Aorta (tissue), 5 donors: ENCODE measurements at places on chromosomes 13 and 19. TPM values are rescaled to one million over a fixed set of nuclear protein-coding genes. Genes with fewer than 3 reads are reported as not detected.
A peak's percentile ranks its signal among the peaks of the same experiment; 100 is the strongest.

GRCh38 chr13:110322126-110322827, 15.2 kb downstream of the COL4A2 start:
- DNase-seq = peak; percentile 81
- H3K36me3 ChIP-seq = no peaks in the 10 kb centered on the region

Gene MAB21L1
- 0.38 TPM for polyA plus RNA-seq

Gene ZNF835
- 0.84 TPM for polyA plus RNA-seq

- no peaks in the 10 kb centered on the region for H3K27me3 ChIP-seq
- H3K36me3 ChIP-seq = no peaks in the 10 kb centered on the region
- H3K4me1 ChIP-seq = no peaks in the 10 kb centered on the region
- no peak for DNase-seq
- H3K4me3 ChIP-seq = no peak overlapping the region
These were observed 13.8 kb downstream of the C1QTNF9 start for GRCh38 chr13:24323036-24323738.

DNA sequence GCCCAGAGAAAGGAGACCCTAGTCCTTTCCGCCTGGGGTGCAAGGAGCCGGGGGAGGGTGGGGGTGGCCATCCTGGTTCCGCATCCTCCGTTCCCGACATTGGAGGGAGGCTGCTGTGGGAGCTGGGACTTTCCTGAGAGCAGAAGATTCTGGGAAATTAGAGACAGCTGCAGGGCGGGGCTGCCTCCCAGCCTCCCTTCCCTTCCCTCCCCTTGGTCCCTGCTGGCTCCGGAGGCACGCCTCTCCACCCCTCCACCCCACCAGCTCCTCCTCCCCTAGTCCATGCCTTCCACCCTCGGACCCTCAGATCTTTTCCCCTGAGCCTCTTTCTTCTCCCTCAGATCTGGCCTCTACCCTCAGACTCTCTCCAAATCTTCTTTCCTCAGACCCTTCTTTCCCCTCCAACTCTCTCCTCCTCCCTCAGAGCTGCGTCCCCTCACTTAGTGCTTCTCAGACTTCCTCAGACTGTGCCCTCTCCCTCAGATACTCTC, 3.1 kb upstream of the BCL3 start:
- no peaks in the 10 kb centered on the region for H3K27me3 ChIP-seq
- DNase-seq = peak; percentile 88
- H3K27ac ChIP-seq = peak overlapping the region; percentile 19
- no peak overlapping the region for H3K4me3 ChIP-seq
- no peaks in the 10 kb centered on the region for H3K4me1 ChIP-seq

GRCh38 chr13:40255551-40255950, 410.9 kb downstream of the FOXO1 start:
- no peaks in the 10 kb centered on the region for H3K36me3 ChIP-seq
- no peak overlapping the region for H3K27ac ChIP-seq
- H3K4me3 ChIP-seq = no peak overlapping the region
- no peaks in the 10 kb centered on the region for H3K4me1 ChIP-seq

Gene C1QTNF9
- not detected for polyA plus RNA-seq

GRCh38 chr13:103878891-103879605, 812.8 kb upstream of the SLC10A2 start:
- no peaks in the 10 kb centered on the region for H3K4me1 ChIP-seq
- no peak for DNase-seq
- H3K4me3 ChIP-seq = no peak overlapping the region
- H3K27ac ChIP-seq = no peak overlapping the region
- no peaks in the 10 kb centered on the region for H3K36me3 ChIP-seq

- no peak overlapping the region for H3K4me3 ChIP-seq
- H3K27ac ChIP-seq = no peak overlapping the region
These were observed 2.1 kb upstream of the CA11 start for GRCh38 chr19:48648134-48648533.

Gene EBI3
- polyA plus RNA-seq = 1.3 TPM

GRCh38 chr13:21684576-21684975, 13.7 kb downstream of the FGF9 start:
- H3K4me1 ChIP-seq = no peaks in the 10 kb centered on the region
- DNase-seq = no peak
- no peaks in the 10 kb centered on the region for H3K27me3 ChIP-seq
- no peak overlapping the region for H3K4me3 ChIP-seq
- H3K27ac ChIP-seq = no peak overlapping the region
- no peaks in the 10 kb centered on the region for H3K36me3 ChIP-seq

GRCh38 chr13:62278271-62278670, 862.6 kb upstream of the PCDH20 start:
- H3K27me3 ChIP-seq = no peaks in the 10 kb centered on the region
- no peak overlapping the region for H3K27ac ChIP-seq
- no peak for DNase-seq
- H3K4me1 ChIP-seq = no peaks in the 10 kb centered on the region

Gene CEACAM7
- polyA plus RNA-seq = 7.4 TPM

DNA sequence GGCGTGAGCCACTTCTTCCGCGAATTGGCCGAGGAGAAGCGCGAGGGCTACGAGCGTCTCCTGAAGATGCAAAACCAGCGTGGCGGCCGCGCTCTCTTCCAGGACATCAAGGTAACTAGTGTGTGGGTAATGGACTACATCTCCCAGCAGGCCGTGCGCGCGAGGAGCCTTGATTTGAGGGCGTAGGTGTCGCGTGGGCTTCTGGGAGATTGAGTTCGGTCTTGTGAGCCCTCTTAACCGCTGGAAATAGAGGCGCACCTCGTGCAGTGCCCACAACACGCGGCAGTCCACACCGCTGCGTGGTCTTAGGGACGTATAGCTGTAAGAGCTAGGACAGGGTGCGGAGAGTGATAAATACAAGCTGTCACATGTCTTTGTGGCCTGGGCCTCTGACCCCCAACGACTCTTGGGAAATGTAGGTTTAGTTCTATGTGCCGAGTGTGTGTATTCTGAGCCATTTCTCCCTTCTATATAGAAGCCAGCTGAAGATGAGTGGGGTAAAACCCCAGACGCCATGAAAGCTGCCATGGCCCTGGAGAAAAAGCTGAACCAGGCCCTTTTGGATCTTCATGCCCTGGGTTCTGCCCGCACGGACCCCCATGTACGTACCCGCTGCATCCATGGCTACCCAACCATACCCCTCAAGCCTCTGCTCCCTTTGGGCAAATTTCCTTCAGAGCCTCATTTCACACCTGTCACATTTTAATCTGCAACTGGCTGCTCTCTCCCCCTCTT, 864 bp downstream of the FTL start:
- no peaks in the 10 kb centered on the region for H3K36me3 ChIP-seq
- peak overlapping the region; percentile 56 for H3K4me3 ChIP-seq
- peak; percentile 93 for DNase-seq
- no peaks in the 10 kb centered on the region for H3K4me1 ChIP-seq

DNA sequence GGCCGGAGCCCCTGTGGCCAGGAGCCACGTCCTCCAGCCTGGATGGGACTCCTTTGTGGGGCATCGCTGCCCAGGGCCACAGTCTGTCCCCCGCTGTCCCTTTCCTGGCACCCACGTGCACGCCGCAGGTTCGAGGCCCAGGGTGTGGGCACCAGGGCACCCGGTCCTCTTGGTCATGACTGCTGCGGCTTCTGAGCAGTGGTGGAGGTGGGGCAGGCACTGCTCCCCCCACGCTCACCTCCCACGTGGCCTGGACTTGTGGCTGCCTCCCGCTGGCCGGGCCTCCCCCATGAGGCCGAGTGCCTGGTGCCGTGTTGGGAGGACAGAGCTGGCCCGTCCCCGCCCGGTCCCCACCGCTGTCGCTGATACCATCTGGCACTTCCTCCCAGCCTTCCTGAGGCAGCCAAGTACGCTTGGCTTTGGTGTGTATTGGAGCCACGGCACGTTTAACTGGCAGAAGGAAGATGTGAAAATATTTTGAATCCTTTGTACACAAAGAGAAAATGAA, 12.8 kb downstream of the SPPL2B start:
- no peaks in the 10 kb centered on the region for H3K4me1 ChIP-seq
- no peak for DNase-seq
- no peak overlapping the region for H3K4me3 ChIP-seq
- H3K27me3 ChIP-seq = no peaks in the 10 kb centered on the region

- no peak overlapping the region for H3K27ac ChIP-seq
- no peak overlapping the region for H3K4me3 ChIP-seq
- DNase-seq = no peak
- no peaks in the 10 kb centered on the region for H3K4me1 ChIP-seq
- no peaks in the 10 kb centered on the region for H3K27me3 ChIP-seq
- H3K36me3 ChIP-seq = no peaks in the 10 kb centered on the region
These were observed 275.9 kb downstream of the ZNF536 start for GRCh38 chr19:30647891-30648720.

GRCh38 chr19:54159352-54160181, at the start of gene LENG1:
LENG1 (minus strand) TSS chr19:54159721; CDS start chr19:54159695, 26 bp downstream.
- peaks cover 1% of the 10 kb centered on the region for H3K36me3 ChIP-seq
- peak within 1 kb of the TSS; percentile 47 for H3K4me3 ChIP-seq
- no peaks in the 10 kb centered on the region for H3K27me3 ChIP-seq

DNA sequence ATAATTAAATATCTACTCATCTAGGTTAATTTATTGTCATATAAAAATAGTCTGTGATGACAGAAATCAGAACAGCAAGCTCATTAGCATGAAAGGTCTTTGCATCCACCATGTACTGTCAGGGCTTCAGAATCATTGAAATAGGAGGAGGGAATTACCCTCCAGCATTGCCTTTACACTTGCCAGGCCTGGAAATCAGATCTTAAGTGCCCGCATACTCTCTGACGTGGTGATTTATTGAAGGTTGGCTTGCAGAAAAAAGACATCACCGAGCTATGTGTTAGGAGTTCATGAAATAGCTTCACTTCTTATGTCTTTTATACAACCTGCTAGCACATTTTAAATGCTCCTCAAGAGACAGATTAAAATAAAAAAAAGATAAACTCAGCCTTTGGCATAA, 661.7 kb upstream of the SLITRK1 start:
- H3K27ac ChIP-seq = no peak overlapping the region
- H3K27me3 ChIP-seq = no peaks in the 10 kb centered on the region
- no peak for DNase-seq
- no peak overlapping the region for H3K4me3 ChIP-seq

Gene CEACAM4
- polyA plus RNA-seq = not detected

GRCh38 chr13:66407128-66407527, 823.0 kb downstream of the PCDH9 start:
- H3K4me3 ChIP-seq = no peak overlapping the region
- H3K4me1 ChIP-seq = no peaks in the 10 kb centered on the region
- no peaks in the 10 kb centered on the region for H3K27me3 ChIP-seq
- H3K36me3 ChIP-seq = no peaks in the 10 kb centered on the region
- H3K27ac ChIP-seq = no peak overlapping the region
- DNase-seq = no peak

Gene GRK1
- not detected for polyA plus RNA-seq
